ENCODE measurements at places on chromosomes 1 and 21.
A peak's percentile ranks its signal among the peaks of the same experiment; 100 is the strongest.

- no peak for DNase-seq
Measured at GRCh38 chr1:1359664-1360468, 1.5 kb upstream of the MXRA8 start.

DNA sequence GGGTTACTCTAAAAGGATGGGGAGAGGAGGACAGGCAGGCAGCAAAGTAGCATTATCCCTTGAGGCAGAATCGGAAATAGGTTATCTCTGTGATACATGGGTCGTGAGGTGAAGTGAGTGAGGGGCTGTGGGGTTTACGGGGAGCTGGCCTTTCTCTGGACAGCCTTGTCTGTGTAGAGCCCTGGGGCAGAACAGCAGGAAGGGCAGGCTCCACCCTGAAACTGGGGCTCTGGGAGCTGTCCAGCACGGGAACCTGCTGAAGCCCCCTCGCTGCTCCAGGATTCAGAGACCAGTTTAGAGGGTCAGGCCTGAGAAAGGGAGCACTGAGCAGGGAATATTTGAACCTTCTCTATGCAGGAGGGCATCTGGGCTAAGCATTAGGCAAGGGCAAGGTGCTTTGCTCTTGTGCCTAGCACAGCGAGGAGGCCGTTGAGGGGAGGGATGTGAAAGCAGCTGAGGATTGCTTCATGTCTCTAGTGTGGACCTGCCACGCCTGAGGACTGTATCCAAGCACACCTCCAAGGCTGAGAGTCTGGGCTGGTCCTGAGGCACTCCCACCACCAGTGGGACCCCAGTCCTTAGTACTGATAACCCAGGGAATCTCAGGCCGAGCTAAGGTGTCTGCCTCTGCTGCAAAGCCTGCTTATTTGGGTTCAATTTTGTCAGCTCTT, 55.8 kb downstream of the NAV1 start:
- DNase-seq, result no peak

- no peak for DNase-seq
Measured at GRCh38 chr1:246104927-246105326, 402.2 kb downstream of the SMYD3 start.

GRCh38 chr1:118294875-118295642, 110.0 kb upstream of the SPAG17 start:
- DNase-seq, result no peak

- no peak for DNase-seq
Measured at GRCh38 chr1:13628711-13629110, 45.1 kb downstream of the PDPN start.

GRCh38 chr1:10338047-10338446, 60.8 kb upstream of the PGD start:
- no peak for DNase-seq

DNA sequence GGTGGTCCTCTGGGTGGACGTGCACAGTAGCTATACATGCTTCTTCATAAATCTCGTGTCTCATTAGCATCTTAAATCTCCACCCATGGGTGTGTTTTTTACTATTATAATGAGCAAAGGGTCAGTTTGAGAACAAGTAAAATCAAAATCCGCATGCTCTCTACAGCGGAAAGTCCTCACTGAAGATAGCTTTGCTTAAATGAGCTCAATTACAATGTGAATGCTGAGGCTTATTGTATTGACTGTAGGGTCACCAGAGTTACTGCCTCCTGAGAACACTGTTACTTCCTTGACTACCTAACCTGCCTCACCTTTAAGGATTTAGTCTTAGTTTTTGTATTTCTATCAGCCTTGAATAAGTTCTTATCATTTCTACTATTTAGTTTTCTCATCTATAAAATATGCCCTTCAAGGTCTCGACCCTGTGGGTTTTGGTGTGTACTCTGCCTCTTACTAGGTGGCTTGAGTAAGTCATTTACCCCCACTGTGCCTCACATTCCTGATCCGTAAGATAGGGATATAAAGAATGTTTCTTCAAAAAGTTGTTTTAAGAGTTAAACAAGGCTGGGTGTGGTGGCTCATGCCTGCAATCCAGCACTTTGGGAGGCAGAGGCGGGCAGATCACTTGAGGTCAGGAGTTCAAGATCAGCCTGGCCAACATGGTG, 7.9 kb downstream of the SLAMF7 start:
- DNase-seq, result no peak

DNA sequence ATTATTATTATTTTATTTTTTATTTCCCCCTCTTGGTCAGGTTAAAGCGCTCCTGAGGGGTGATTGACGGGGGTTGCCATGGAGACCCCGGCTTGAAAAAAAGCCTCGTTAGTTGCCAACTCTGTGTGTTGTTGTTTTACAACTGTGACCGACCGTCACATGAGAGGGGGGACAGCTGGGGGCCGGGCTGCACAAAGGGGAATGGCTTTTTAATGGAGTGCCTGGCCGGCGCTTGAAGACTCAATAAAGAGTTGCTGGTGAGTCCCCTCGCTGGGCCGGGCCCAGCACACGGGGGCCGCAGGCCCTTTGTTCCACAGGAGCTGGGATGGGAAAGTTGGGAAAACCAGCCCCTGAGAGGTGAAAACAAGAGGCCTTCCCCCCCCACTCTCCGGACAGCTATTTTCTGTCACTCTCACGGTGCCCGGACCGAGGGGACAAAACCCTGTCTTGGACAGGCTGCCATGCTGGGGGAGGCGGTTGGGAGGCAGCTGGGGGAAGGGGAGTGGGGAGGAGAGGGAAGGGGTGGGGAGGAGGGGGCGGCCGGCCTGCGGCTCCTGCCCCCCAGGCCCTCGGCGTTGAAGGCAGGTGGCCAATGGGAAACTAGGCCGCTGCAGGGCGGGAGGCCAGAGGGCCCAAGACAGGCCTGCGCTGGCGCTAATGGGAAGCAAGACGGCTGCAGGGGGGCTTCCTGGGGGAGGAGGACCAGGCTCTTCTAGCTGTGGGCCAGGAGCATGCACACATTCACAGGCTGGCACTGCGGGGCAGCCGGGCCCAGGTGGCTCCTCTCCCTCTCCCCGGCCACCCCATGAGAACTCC, 67.6 kb downstream of the CASZ1 start:
- no peak for DNase-seq

DNA sequence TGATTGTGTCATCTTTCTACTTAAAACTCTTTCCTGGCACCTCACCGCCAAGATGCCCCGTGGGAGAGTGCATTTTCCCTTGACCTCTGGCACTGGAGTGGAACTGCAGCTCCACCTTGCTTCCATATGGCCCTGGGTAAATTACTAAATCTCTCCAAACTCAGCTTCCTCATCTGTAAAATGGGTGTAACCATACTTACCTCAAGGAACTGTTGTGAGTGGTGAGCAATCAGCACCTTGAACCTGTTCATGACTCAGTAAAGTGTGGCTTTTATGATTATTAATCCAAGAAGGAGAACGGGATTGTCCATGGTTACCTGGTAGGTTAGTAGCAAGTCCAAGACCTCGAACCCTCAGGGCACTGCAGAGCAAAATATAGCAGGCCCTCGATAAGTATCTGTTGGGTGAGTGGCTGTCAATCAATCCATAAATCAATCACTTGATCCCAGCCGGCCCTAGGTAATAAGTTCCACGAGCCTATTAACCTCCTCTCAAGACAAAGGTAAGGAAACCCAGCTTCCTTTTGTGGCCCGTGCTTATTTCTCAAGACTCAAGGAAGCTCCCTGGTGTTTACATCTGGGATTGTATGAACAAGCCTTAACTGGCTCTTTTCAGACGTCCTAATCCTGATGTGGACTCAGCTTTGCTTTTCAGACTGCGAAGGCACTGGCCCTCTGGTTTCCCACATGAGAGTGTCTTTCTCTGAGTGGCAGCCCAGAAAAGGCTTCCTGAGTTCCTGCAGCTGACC, 114.0 kb upstream of the GJB5 start:
- no peak for DNase-seq

DNA sequence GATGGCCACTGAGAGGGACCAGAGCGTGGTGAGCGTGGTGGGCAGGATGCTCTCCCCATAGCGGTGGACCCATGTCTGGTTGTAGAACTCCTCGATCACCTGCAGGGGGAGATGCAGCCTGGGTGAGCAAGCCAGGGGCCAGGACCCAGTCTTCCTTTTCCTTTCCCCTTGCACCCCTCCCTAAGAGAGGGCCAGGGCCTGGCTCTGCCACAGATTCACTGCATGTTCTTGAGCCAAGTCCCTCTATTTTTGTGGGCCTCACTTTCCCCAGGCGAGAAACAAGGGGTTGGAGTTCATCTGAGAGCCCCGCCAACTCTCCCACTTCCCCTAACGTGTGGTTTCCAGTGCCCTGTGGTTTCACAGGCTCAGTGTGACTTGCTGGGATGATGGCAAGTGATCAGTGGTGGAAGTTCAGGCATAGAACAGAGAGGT, 27.5 kb downstream of the SLC2A1 start:
- peak; percentile 69 for DNase-seq

GRCh38 chr1:76611770-76612445, 255.4 kb upstream of the ST6GALNAC5 start:
- no peak for DNase-seq

- DNase-seq, result no peak
Measured at GRCh38 chr1:64575881-64576676, 106.2 kb downstream of the CACHD1 start.

DNA sequence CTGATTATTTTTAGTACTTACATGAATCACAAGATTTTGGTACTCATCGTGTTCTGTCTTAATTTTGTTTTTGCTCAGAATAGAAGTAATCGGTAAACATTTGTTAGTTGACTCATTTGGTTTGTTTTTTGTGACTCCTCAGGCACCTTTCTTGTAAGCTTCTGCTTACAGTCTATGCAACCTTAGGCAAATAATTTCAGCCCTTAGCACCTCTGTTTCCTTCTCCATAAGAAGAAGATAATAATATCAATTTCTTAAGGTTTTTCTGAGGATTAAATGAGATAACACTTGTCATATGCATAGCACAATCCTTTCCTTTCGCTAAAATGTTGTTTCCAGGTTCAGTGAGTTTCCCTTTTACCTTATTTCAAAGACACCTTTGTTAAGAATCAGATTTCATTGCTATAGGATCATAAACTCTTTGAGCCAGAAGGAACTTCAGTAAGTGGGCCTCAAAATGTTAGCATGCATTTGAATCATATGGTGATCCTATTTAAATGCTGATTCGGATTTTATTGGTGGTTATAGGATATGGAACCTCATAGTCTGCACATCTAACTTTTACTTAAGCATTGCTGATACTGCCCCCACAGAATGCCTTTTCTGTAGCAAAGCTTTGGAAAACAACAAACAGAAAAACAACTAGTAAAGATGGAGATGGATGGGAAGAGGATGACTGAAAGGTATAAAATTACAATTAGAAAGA, 272.7 kb upstream of the CACYBP start:
- DNase-seq, result no peak

DNA sequence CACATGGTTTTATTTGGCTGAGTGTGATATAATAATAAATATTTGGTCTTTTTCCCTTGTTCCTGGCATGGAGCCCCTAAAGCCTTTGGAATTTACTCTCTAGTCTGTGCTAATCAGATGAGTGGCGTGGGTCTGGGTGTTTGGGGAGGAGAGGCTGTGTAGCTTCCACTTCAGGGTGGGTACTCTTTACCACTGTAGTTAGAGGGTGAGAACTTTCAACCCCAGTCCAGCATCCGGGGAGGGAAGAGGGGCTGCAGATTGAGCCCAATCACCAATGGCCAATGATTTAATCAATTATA, 20.0 kb downstream of the USP25 start:
- DNase-seq, result no peak

GRCh38 chr1:63612564-63612963, 19.4 kb downstream of the PGM1 start:
- DNase-seq, result peak; percentile 31

- DNase-seq, result no peak
Measured at GRCh38 chr1:185463433-185463832, 146.4 kb upstream of the IVNS1ABP start.

- DNase-seq, result no peak
Measured at GRCh38 chr1:87972811-87973210, 644.1 kb downstream of the LMO4 start.

GRCh38 chr1:125119024-125119441, 3934.3 kb downstream of the SRGAP2C start:
- no peak for DNase-seq

GRCh38 chr21:45555251-45555556, 13.0 kb upstream of the SLC19A1 start:
- no peak for DNase-seq

- DNase-seq, result no peak
Measured at GRCh38 chr1:98896711-98897445, 107.8 kb downstream of the PLPPR5 start.

DNA sequence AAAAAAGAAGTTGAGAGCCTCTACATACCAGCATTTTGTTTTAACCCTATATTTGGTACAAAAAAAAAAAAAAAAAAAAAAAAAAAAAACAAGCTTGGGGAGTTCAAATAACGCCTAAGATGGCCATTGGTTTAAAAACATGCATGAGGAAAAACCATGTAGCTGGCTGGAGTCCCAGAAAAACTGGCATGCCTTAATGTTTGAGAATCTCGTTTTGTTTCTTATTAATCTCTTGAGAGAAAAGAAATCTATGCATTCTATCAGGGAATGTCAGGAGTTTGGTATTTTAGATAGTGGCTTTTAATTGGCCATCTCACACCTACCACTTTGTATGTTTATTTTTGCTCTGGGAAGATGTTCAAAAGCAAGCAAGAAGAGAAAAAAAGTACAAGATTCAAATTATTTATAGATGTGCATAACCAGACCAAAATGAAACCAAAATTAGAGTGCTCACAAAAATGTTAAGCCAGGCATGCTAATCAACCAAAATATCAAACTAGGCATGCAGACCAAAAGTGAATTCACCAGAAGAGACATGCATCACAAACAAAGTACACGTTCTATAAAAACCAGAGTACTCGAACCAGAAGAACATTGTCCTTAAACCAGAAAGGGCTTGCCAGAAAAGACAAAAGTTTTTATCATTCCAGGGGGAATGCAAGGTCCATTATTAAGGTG, 156.6 kb downstream of the AK5 start:
- DNase-seq, result no peak

DNA sequence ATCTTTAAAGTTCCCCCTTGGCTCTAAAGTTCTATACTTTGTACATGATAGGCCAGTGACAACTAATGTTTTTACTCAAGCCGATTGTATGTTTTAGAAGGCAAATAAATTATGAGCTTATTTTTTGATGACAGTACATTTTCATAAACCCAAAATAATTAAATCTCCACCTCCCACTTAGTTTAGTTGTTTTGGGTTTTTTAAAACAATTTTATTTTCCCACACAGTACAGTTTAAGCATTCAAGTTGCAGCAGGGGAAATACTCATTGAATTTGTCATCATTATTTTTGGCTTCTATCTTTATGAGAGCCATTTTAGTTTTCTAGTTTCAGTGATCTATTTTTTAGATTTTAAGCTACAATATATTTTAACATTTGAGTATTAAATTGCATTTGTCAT, 93.6 kb downstream of the OLFML2B start:
- DNase-seq, result no peak

Data from HL-60 (cell line).